ENCODE measurements at places on chromosomes 1 and 21.

- no peak for DNase-seq
Observed at GRCh38 chr1:228073061-228073856, 9.2 kb upstream of the ARF1 start.

DNA sequence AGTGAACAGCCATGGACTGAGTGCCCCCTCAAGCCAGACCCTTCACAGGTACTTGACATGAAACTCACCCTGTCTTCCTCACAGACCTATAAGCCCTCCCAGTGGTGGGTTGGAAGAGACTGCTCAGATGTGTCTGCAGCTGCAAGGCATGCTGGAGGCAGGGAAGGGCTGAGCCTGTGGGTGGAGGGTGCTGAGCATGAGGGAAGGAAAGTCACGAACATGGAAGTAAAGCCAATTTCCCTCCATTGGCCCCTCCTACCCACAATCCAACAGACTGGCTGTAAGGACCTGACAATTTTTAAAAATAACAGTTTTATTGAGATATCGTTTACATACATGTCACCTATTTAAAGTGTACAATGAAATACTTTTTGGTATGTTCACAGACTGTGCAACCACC lies 44.1 kb downstream of the RCSD1 start:
- DNase-seq: no peak

DNA sequence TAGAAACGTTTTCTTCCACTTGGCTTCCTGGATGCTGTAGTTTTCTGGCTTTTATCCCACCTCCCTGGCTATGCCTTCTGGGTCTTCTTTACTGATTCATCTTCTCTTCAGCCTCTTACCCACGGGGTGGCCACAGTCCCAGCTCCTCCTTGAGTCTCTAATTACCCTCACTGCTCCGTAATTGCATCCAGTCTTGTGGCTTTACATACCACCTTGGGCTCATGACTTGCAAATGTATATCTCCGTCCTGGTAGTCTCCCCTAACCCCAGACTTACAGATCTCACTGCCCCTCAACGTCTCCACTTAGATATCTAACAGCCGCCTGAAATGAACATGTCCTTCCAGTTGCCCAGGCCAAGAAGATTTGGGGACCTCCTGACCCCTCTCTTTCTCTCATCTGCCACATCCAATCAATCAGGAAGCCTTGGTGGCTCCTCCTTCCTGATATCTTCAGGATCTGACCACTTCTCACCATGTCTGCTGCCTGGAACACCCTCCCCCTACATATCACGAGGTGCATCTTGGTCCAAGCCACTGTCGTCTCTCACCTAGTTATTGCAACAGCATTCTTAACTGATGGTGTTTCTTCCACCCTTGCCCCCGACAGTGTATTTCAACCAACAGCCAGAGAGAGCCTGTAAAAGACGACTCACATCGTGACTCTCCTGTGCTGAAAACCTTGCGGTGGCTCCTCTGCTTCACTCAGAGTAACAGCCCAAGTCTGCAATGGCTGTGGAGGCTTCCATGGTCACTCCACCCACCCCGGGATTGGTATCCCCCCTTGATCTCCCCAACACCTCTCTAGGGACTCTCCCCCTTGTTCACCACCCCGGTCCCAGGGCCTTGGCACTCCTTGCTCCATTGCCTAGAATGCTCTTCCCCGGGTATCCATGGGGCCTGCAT lies 219.0 kb upstream of the POU3F1 start:
- DNase-seq: no peak

- DNase-seq: no peak
Observed at GRCh38 chr1:184818646-184819045, 64.0 kb upstream of the EDEM3 start.

DNA sequence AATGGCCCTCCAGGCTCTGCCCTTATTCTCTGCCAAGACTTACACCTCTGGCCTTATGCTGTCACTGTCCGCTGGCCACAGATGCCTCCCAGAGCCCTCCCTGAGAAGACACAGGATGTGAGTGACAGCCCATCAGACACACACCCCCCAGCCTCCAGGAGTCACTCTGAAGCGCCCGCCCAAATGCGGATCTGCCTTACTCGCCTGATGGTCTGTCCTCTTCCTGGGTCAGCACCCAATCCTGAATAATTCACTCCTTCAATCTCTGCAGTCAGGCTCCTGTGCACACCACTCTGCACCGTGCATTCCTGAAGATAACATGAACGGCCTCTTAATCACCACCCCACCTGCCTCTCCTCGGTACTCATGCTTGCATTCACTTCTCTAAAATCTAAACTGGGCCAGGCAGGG lies 14.7 kb downstream of the CLSTN1 start:
- DNase-seq: peak; percentile 23

DNA sequence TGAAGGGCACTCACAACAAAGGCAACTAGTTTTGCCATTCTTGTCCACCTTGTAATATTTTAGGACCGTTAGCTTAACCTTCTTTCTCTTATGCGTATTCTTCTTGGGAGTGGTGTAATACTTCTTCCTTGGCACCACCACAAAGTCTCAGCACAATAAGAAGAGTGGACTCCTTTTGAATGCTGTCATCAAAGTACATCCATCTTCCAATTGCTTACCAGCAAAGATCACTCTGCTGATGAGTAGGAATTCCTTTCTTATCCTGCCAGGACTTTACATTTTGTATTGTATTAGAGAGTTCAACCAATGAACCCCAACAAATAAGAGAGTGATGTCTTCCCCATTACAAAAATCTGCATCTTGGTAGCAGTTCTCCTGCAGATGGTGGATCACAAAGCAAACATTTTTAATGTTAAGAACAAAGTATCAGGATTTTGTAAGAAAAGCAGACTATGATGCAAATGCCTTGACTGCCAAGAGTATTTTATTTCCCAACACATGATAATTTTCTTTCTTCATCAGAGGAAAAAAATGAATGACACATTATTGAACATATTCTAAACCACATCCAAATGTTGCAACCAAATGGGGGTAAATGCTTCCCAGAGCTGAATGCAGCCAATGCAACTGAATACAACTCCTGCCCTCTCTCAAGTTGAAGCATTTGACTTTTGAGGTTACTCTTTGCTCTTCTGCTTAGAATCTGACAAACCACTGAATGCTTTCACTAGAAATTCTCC lies 5.1 kb upstream of the ARNT start:
- peak; percentile 41 for DNase-seq

GRCh38 chr1:202192770-202193613 lies 607 bp upstream of the LGR6 start:
- peak; percentile 79 for DNase-seq

DNA sequence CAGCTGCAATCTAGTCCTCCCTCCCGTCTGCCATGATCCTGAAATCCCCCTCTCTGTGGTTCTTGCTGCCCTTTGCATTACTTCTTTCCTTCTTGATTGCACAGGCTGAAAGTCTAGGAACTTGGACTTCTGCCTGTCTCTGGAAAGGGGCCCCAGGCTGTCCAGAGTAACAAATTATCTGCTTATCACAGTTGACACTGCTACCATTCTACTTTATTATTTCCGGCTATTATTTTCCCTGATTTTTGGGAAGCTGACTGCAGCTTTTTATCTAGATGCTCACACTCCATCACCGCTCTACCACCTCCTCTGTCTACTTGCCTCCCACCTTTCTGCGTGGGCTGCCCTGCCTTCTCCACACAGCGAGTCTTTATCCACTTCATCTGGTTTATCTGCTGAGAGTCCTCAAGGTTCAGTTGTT lies 202.1 kb upstream of the PLXNA2 start:
- no peak for DNase-seq

DNA sequence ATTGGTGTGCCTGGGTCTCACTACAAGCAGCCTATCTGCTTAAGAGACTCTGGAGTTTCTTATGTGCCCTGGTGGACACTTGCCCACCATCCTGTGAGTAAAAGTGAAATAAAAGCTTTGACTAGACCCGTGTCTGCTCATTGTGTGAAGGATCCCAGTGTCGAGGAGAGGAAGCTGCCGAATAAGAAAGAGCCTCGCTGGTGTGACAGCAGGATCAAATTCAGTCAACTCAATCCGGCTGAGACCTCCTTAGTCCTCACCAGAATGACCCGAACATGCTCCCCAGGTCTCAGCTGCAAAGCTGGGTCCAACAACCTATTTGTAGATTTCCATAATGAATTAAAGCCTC lies 14.8 kb downstream of the CD2 start:
- DNase-seq: no peak

GRCh38 chr1:165768513-165769394 lies at the start of gene TMCO1:
Gene TMCO1, minus strand, starts transcription at chr1:165768868. Its CDS starts 117 bp downstream, at chr1:165768751.
- peak; percentile 98 for DNase-seq

- peak; percentile 86 for DNase-seq
Observed at GRCh38 chr1:21659099-21659923, 9.8 kb downstream of the RAP1GAP start.

- DNase-seq: no peak
Observed at GRCh38 chr1:78553859-78554258, 63.1 kb downstream of the PTGFR start.

DNA sequence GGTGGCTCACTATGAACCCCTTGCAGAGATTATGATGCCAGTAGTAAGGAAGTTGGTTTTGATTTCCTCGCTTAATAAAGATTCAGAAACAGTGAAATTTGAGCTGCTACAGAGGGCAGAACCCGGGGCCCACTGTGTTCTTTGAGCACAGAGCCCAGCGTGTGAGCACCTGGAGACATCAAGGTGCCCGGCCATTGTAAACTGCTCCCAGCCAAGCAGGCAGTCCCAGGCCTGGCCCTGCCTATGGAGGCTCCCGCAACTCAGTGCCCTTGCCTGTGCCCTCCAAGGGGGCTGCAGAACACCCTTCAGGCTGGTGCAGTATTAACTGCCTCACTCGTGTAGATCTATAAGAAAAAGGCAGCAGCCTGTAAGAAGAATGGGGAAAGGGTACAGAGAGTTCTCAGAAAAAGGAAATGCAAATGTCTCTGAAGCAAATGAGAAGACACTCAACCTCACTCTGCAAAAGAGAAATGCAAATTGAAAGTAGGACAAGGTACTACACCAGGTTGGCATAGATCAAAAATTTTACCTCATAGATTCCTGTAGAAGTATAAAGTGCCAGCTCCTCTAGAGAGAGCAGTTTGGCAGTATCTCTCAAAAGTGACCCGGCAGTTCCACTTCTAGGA lies 323.7 kb downstream of the HHAT start:
- DNase-seq: no peak

DNA sequence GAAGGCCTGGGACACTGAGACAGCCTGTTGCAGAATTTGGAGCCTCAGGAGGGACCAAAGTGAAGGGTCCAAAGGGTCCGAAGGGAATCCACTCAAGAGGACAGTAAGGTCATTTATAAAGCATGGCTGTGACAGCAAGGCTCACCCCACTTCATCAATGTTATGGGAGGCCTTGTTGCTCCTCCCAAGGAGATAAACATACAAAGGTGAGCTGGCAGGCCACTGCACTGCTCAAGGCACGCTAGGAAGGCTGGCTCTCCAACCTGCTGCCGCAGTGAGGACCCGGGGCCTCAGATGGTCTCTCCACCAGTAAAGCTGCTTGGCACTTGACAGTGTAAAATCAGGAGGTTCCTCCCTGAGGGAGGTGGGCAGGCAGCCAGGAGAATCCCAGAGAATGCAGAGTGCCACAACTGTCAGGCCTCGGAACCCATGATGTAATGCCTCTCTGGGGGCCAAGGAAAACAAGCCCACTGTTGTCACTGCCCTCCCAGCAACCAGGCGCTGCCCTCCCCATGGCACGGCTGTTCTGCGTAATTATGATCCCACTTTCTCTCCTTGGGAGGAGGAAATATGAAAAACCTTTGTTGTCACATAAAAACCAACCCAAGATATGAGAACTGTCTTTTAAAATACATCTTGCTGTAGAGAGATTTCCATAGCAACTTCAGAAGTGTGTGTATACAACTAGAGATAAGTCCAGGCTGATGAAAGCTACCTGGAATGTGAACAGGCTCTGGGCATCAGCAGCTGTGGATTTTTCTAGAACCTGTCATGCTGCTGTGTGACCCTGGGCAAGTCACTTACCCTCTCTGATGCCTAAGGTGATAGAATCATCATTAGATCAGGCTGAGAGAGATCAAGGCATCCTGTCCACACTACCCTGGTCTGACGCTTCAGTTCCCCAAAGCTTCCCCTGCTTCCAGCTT lies 102.5 kb downstream of the KCNN3 start:
- DNase-seq: peak; percentile 88

GRCh38 chr1:59128784-59129227 lies 168.1 kb upstream of the FGGY start:
- DNase-seq: peak; percentile 94

GRCh38 chr1:162717548-162718184 lies 72.8 kb upstream of the HSD17B7 start:
- no peak for DNase-seq

DNA sequence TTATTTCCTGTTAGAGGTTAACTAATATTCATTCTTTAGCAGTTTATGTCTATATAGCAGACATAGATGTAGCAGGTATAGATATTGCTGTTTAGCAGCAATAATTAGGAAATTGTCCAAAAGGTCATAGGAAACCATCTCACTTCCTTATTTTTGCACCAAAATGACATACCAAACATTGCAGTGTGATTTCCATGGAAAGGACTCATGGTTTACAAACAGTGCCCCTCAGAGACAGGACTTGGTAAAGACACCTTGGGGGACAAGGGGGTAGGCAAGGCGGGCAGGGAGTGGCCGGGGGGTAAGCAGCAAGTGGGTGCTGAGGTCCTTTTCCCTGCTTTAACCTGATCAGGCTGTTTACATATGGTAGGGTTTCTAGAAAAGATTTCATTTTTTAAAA lies 30.5 kb downstream of the BATF3 start:
- DNase-seq: peak; percentile 34

GRCh38 chr1:209584231-209584672 lies 738 bp downstream of the CAMK1G start:
- no peak for DNase-seq

DNA sequence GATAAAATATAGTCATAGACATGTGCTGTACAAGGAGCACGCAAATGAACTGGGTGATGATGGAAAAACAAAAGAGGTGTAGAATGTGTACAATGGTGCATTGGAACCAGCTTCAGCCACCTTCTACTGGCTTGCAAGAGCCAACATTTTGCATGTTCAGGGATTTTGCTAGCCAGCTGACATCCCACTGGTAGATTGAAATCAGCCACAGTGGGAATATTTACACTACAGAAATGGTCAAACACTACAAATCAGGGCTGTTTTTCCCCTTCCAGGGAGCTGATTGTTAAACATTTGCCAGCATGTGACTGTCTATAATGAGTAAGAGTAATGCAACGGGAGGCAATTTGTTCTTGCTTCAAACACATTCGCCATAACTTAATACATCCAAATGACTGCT lies 23.2 kb downstream of the PMVK start:
- DNase-seq: no peak

- no peak for DNase-seq
Observed at GRCh38 chr1:59997479-59998115, 71.0 kb upstream of the CYP2J2 start.

- no peak for DNase-seq
Observed at GRCh38 chr1:6915999-6916565, 130.8 kb downstream of the CAMTA1 start.

GRCh38 chr1:247906504-247907047 lies 11.2 kb downstream of the OR2W3 start:
- peak; percentile 16 for DNase-seq
